SK-N-MC (cell line): ENCODE measurements at places on chromosomes 4 and X.

GRCh38 chrX:63350465-63350877 lies 661 bp downstream of the SPIN4 start:
- no peak for DNase-seq

GRCh38 chr4:6858997-6859396 lies 50.6 kb upstream of the TBC1D14 start:
- DNase-seq, result no peak

GRCh38 chr4:109323348-109323747 lies 20.9 kb upstream of the COL25A1 start:
- DNase-seq, result no peak

DNA sequence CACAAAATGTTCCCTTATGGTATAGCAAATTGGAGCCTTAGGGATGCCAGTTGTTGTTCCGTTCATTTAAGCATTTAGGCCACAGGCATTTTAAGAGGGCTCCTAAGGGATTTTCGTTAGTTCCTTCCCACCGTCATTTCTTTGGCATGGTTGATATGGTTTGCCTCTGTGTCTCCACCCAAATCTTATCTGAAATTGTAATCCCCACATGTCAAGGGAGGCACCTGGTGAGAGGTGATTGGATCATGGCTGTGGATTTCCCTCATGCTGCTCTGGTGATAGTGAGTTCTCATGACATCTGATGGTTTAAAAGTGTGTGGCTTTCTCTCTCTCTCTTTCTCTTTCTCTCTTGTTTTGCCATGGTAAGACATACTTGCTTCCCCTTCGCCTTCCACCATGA lies 104.1 kb downstream of the ASB9 start:
- DNase-seq, result no peak

DNA sequence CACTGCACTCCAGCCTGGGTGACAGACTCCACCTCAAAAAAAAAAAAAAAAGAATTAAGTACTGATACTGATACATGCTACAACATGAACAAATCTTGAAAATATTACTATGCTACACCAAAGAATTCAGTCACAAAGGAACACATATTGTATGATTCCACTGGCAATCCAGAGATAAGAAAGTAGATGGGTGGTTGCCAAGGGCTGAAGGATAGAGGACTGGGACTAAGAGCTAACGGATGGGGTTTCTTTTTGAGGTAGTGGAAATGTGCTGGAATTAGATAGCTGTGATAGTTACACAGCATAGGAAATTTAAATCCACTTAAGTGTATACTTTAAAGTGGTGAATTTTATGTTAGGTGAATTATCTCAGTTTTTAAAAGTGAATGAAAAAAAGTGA lies 12.5 kb downstream of the ATP11C start:
- no peak for DNase-seq

DNA sequence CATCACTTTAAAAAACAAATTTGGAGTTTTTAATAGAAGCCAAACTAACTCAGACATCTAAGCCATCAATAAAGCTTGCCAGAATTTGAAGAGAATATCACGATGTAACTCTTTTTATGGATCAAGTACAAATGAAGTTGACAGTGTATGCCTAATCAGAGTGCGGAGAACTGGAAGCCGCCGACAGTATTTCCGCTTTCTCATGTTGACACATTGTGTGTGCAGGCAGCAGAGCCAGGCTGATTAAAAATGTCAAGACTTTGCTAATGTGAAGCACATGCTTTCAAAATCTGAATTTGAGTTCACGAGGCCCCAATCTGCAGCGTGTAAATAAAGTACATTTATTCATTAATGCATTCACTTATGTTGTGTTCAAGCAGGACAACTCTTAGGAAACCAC lies 161.2 kb downstream of the TENM3 start:
- DNase-seq, result no peak

- no peak for DNase-seq
Observed at GRCh38 chr4:125481334-125482045, 166.7 kb downstream of the FAT4 start.

GRCh38 chrX:334331-334891 lies 15.8 kb upstream of the GTPBP6 start:
- DNase-seq, result no peak

- DNase-seq, result no peak
Observed at GRCh38 chr4:41200486-41201017, 13.8 kb downstream of the APBB2 start.

- DNase-seq, result no peak
Observed at GRCh38 chrX:45762699-45763647, 562.3 kb upstream of the DIPK2B start.

GRCh38 chr4:10384974-10385373 lies 72.3 kb downstream of the ZNF518B start:
- DNase-seq, result no peak

- DNase-seq, result no peak
Observed at GRCh38 chr4:183876268-183876934, 28.7 kb upstream of the STOX2 start.

GRCh38 chrX:102651242-102652011 lies at the start of gene GPRASP1:
Gene GPRASP1 (plus strand): TSS chrX:102651483. CDS start chrX:102653914, 2,431 bp downstream.
- DNase-seq, result no peak

DNA sequence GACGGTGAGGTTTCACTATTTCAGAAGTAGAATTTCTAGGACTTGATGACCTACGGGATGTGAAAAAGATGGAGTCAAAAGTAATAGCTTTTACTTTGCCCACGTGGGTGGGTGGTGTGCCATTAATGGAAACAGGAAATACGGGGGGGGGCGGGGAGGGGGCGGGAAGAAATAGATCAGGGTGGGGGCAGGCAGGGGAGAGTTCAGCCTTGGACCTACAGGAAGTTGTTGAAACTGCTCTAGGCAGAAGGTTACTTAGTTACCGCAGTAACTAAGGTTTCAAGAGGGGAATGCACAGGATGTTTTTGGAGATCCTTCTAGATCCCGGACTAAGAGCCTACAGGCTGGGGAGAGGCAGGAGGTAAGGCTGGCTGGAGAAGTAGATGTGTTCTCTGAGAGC lies 3.6 kb upstream of the FHL1 start:
- no peak for DNase-seq

DNA sequence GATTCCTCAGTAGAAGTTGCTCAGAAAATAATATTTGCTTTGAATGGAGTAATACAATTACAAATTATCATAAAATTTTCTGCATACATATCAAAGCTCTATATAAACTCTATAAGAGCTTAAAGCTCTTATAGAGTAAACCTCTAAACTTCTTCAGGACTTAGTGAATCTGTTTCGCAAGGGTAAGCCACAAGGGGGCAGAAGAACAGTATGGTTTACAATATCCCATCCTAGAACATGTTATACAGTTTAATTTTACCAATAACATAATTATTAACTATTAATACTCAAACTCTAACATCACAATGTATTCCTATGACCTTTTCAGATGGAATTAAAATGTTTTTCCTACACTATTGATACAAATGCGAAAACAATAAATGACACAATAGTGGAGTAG lies 33.8 kb upstream of the SPANXN1 start:
- DNase-seq, result peak; percentile 32

- DNase-seq, result no peak
Observed at GRCh38 chr4:23768541-23768940, 121.3 kb downstream of the PPARGC1A start.

DNA sequence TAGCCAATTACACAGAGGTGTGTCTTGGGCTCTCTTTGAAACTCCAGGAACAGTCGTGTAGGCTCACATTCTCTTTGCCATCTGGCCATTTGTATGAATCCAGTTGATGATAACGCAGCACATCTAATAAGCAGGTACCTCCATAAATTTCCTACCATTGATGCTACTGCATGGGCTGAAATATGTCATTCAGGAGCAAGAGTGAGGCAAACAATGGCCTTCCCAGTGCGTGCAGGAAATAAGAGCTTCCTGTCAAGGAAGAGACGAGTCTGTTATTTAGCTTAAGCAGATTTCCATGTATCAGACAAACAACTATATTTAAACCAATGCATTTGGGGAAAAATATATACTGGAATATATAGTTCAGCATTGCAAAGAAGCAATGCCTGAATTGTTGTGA lies 102.1 kb upstream of the MXRA5 start:
- no peak for DNase-seq

DNA sequence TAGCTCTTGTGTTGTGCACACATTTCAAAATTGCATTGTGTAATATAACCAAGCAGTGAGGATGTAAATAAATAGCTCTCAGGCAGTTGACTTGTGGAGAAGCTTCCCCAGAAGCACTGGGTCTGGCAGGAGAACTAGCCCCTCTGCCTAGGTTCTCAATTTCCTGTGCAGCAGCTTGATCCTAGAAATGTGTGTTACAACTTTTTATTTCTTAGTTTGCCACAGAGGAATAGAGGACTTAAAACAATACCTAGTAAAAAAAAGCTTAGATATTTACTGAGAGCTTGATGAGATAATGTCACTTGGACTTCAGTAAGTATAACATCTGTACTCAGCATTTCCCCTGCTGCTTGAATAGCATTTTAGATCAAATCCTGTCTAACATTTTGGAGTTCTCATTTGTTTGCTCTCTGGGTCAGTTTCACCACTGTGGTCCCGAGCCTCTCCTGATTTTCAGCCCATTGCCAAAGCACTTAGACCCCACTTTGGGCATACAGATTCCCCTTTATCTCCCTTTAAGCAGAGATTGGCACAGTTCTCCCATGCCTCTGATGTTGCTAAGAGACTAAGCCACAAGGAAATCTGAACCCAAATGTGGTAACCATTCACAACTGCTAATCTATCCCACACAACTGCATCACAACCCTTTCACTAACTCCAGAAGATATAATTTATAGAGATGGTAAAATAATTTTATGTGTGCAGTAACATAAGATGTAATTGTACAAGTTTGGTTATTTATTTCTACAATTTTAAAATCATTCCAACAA lies 98.2 kb upstream of the NRK start:
- DNase-seq, result no peak

GRCh38 chrX:114101081-114101480 lies 482.8 kb upstream of the HTR2C start:
- DNase-seq, result no peak

DNA sequence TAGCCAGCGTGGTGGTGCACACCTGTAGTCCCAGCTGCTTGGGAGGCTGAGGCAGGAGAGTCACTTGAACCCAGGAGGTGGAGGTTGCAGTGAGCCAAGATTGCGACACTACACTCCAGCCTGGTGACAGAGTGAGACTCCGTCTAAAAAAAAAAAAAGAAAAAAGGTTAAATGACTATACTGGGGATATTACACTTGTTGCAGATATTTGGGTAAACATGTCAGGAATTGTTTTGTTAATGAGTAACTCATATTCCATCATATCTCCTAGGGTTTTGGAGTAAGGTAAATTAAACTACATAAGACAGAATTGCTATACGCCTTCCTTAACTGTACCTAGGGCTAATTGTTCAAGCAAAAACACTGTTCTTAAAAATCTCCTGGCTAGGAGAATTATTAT lies 291.4 kb upstream of the IGFBP7 start:
- DNase-seq, result no peak

GRCh38 chr4:139455126-139455538 lies 1.2 kb downstream of the RAB33B start:
- DNase-seq, result no peak

DNA sequence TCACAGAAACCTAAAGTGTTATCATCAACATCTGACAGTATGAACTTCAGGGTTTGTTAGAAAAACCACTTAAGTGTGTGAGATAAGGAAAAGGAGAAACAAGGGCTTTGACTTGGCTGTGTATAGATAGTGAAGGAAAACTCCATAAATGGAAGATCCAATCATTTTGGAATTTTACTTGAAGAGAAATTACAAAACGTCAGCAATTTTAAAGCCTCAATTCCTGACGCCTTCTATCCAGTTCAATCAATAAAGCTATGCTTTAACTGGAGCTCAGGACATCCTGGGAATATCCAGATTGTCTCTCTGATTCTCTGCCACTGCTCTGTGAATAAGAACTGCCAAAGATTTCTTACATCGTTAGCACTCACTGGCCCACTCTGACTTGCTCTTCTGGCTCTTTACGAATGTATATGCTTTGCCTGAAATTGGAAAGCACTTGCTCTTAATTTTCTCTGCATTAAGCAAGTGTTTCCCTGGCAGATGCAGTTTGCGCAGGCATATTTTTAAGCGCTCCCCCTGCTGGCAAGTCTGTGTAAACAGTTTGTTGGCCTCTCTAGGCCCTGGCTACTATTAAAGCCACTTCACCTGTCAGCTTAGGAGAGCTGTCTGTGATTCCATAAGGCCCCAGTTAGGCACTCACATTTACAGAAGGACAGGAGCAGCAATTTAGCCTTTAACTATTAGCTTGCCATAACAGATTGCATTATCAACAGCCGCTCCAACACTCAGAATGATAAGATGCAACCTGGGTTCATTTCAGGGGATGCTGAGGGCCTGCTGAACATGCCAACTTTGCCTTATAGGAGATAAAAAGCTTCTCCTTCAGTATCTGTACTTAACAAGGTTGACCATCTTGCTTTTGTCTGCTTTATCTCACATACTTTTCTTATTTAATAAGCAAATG lies 251.4 kb upstream of the DDX53 start:
- DNase-seq, result peak; percentile 16

- DNase-seq, result no peak
Observed at GRCh38 chrX:17860179-17860780, 818 bp downstream of the RAI2 start.

GRCh38 chr4:68499021-68499420 lies 51.8 kb downstream of the TMPRSS11E start:
- DNase-seq, result no peak

DNA sequence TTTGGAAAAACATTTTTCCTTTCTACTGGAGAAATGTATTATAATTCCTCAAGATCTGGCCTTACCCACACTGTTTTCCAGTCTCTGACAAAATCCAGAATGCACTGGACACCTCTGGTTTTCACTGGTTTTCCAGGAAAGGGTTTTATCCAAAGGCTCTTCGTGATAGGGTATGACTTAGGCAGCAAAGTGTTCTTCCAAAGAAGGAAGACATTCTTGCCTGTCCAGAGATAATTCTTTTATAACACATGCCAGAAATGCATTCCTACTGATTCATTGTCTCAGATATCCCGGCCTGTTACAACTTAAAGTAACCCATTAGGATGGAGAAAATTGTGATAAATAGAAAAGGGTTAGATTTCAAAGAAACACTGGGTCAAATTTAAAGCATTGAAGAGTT lies 2343.1 kb downstream of the PCDH7 start:
- no peak for DNase-seq

DNA sequence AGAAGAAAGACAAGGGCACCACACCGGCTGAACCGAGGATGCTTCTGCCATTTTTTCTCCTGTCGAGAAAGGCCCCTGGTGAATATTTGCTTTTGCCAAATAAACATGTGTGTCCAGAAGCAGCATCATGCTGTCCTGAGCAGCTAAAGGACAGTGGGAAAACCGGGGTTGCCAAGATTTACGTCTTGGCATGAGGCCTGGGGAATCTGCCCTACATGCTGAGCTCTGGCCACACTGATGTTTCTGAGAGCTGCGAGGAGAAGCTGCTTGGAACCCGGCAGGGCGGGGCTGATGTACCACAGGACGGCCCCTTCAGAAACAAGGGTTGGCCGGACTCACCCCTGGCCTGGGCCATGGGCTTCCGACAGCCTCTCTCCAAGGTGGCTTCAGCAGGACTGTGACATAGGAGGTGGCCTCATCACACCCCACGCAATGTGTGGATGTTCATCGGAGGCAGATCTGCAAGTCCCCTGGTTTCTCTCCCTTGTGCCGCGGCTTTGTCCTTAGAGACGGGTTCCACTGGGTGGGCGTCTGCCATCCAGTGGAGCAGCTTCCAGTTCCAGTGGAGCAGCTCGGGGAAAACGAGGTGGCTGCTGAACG lies 42.2 kb upstream of the SORCS2 start:
- DNase-seq, result no peak
